Tibial artery (tissue), 4 donors: ENCODE measurements at places on chromosomes 11 and 22.

DNA sequence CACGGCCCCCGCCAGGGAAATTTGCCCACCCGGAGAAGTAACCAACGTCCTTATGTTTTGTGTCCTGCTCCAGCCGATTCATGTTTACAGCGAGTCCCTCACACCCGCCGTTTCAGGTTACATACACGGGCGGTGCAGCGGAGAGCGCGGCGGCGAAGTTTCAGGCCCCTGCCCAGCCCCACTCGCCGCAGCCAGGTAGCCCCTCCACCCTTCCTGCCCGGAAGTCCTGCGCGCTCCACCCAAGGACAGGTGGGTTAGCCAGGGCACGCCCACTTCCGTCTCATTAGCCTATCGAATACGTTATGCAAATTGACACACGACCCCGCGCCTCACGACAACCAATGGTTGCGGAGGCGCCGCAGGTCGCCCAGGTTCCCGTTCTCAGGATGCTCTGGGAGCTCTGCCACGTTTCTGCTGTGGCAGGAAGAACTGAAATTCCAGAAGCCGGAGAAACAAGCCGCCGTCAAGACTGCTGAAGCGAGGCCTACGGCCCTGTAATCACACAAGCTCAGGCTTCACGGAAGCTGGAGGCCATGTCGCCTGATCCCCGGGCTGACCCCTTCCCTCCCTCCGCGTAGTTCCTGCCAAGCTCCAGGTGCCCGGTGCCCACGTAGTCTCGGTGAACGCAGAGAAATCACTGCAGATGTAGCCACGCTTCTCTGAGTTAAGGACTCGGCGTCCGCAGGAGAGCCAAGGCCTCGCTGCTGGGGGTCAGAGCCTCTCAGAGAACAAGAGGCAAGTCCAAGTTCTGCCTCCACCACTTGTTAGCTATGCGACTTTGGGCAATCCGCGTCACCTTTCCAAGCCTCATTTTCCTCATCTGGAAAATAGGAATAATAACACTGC lies 22.4 kb upstream of the MYH9 start:
- DNase-seq: peak; percentile 82

GRCh38 chr22:39712751-39713525 lies 142.4 kb downstream of the CACNA1I start:
- no peak for DNase-seq

DNA sequence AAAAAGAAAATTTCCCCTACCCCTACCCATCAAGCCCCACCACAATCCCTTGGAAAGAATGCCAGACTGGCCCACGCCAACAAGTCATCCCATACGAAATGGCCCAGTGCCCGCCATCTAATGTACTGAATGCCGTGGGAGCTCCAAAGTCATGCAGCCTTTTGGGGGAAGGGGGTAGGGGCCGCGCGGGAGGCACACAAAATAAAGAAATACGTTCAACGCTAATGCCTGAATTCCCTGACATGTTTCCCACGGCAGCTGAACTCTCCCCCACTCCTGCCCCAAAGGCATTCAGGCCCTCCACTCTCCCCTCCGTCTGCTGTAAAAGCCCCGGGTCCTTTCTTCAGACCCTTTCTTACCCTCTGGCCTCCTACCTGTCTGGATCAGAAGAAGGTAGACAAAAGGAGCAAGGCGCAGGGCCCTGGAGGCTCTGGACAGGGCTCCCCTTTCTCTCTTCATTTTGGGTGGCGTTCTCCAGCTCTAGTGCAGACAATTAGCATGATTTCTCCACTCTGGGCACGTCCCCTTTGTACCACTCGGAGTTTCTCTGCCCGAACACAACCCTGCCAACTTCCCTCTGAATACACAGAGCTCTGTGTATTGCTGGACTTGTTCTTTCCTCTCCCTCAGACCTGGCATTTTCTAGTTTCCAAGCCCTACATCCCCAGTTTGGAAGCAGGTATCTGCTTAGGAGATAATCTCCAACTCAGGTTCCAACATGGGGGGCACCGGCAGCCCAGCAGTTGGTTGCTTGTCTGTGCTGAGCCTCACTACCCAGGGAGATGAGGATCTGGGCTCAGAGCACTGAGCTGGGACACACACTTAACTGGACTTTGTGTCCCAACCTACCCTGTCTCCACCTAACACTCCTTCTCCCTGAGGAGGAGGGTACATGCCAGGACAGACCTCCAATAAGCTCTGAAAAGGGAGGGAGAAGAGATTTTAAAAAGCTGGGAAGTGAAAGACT lies at the start of gene HEPACAM:
TSS of gene HEPACAM (minus strand) at position 500 of the 967 bp plus-strand sequence. CDS start at position 459, 41 bp downstream.
- DNase-seq: no peak

DNA sequence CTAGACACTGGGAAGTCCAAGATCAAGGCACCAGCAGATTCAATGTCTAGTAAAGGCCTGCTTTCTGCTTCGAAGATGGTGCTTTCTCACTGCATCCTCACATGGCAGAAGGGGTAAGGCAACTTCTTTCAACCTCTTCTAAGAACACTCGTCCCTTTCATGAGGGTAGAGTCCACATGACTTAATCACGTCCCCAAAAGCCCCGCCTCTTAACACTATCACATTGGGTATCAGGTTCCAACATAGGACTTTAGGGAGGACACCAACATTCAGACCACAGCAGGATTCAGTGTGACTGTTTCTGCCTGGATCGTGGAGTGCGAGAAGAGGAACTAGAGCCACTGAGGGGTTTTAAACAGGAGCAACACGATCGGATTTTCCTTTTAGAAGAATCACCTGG lies 3.7 kb upstream of the TIRAP start:
- DNase-seq: no peak

GRCh38 chr22:45051419-45051818 lies 41.6 kb upstream of the PHF21B start:
- no peak for DNase-seq

- DNase-seq: no peak
Measured at GRCh38 chr22:40463683-40464082, 93.3 kb downstream of the SGSM3 start.

DNA sequence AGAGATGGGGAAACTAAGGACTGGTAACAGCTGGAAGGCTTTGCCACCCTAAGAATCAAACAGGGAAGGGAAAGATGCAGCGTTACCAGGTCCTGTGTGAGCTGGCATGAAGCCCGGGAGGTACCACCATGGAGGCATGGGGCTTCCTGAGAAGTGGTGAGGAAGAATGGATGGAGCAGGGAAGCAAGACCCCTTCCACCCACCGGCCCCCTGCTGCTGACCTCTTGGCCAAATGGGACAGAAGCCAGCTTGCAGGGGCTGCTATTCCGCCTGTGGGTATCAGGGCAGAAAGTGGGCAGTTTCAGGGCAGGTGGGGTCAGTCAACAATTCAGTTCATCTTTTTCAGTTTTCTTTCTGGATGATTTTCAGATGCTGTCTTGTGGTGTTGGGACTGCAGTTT lies 1099.9 kb downstream of the TBC1D22A start:
- no peak for DNase-seq

- peak; percentile 52 for DNase-seq
Measured at GRCh38 chr11:68840661-68841653, 759 bp downstream of the CPT1A start.

GRCh38 chr11:90100431-90100830 lies 14.7 kb downstream of the UBTFL1 start:
- DNase-seq: no peak

GRCh38 chr11:71332046-71332445 lies 79.7 kb upstream of the SHANK2 start:
- DNase-seq: peak; percentile 29

GRCh38 chr11:2748814-2749554 lies 49.2 kb upstream of the KCNQ1OT1 start:
- peak; percentile 55 for DNase-seq

- no peak for DNase-seq
Measured at GRCh38 chr11:94639901-94640721, 72.9 kb downstream of the PIWIL4 start.

DNA sequence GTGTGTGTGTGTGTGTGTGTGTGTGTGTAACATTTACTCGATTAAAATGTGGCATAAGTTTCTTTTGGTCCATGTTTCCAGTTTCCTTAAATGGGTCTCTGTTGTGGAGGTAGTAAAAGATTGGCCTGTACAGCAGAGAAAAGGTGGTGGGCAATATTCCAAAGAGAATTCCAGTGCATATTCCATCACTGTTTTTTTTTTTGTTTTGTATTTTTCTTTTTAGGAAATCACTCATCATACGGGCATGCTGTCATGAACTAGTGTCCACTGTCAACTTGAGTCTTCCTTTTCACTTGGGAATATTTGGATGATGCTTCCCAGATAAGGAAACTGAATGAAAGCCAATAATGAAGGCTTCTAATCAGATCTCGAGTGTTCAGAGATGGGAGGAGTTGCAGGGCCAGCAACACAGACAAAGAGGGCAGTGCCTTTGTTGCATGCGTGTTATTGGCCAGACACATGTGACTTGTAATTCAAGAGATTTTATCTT lies 95.2 kb upstream of the PDGFD start:
- DNase-seq: no peak

DNA sequence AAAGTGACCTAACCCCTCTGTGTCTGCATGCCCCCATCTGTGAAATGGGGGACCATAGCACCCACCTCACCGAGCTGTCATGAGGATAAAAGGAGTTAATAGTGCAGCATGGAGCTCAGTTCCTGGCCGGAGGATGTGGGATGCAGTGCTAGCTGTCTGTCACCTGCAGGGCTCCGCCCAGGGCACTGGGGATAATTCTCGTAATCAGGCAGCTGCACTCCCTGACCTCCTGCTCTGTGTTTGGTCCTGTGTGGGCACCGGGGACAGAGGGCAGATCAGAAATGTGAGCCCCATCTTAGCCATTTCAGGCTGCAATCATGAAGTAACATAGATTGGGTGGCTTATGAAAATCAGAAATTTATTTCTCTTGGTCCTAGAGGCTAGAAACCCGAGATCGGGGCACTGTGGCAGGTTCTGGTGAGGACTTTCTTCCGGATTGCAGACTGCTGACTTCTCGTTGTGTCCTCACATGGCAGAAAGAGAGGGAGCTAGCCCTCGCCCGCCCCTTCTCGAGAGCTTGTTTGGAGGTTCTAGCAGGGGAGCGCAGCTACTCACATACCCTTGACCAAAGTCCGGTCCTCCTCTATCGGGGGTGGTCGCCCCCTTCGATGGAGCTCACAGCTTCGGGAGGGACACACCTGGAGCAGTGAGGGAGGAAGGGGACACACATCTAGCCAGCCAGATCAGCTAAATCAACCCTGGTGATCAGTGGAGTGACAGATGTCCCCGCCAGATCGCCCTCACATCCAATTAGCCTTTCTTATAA lies 3.2 kb downstream of the KCTD17 start:
- DNase-seq: no peak
